NCI-H82 (cell line): ENCODE measurements at places on chromosomes 6 and 20.

DNA sequence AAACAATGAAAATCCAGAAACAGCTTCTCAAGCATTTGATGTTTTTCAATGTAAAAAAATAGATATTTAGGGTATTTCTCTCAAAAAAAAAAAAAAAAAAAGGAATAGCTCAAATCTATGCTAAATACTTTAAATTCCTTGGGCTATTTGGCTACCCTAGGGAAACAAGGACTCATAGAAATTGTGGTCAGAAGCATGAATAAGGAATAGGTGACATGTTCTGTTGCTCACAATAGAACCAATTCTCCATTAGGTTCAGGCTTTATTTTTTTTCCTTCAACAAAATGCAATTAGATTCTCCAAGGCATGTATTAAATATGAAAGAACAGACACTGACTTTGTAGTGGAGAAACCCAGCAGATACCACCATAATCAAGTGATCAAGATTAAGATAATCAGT, 904.3 kb upstream of the FLRT3 start:
- DNase-seq, result no peak

DNA sequence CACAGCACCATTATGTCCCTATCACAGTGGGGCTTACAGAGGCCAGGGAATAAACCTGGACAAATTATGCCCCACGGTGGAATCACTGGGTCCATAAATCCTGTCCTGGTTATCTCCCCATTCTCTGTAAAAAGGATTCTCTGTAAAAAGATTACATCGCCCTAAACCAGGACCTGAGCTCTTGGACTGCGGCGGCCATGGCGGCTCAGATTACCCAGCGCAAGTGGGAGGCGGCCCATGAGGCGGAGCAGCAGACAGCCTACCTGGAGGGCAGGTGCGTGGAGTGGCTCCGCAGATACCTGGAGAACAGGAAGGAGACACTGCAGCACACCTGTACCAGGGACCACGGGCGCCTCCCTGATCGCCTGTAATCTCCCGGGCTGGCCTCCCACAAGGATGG, 8.4 kb upstream of the HLA-A start:
- DNase-seq, result no peak

DNA sequence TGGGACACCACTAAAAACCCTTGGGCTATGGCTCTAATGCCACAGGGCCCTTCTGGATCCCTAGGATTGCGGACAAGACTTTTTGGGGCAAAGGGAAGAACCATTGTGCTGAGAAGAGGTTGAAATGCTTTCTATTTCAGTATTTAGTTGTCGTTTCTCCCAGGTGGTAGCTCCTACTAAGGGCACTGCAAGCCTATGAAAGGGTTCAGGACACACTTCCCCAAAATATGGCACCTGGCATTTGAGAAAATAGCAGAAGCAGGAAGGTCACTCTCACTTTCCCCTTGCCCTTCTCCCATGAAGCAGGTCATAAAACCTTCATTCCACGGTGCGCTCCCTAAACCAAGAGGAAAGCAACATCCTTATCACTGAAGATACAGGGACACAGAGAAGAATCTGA, 125.4 kb upstream of the GPR6 start:
- DNase-seq, result no peak

DNA sequence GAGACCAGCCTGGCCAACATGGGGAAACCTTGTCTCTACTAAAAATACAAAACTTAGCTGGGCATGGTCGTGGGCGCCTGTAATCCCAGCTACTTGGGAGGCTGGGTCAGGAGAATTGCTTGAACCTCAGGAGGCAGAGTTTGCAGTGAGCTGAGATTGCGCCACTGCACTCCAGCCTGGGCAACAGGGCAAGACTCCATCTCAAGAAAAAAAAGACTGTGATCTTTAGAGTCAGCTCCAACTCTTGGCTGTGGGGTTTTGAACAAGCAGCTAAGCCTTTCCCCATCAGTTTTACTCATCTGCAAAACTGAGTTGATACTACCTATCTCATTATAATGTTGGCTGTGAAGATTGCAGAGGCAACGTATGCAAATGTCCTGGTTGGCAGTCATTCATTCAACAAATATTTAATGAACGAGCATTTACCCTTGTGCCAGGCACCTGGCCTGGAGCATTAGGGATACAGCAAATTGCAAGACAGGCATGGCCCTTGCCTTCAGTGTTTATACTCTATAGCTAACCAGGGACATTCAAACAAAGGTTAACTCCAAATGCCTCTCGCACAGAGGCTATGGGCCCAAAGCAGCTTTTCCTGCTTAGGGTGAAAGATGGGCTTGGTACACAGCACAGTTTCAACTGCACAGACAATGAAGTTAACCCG, 37.8 kb downstream of the ILRUN start:
- DNase-seq, result no peak

- no peak for DNase-seq
These were observed 651.3 kb downstream of the KIF16B start for GRCh38 chr20:15921930-15922329.

DNA sequence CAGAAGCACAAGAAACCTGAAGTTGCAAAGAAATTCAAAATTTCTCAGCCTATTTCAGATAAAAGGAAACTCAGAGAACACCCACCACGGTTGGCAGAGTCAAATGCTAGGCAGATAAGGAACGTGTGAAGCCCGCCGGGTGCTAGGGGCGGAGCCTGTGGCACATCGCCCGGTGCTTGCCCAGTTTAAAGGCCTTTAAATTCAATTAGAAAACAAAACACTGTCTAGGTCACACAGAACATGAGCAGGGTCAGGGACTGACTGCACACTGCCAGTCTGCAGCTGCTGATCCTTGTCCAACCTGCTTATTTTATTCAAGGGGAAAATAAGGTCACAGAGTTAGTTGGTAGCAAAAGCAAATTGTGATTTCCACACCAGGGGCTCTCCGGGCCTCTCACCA, 75.8 kb downstream of the PSMG4 start:
- DNase-seq, result peak; percentile 90

DNA sequence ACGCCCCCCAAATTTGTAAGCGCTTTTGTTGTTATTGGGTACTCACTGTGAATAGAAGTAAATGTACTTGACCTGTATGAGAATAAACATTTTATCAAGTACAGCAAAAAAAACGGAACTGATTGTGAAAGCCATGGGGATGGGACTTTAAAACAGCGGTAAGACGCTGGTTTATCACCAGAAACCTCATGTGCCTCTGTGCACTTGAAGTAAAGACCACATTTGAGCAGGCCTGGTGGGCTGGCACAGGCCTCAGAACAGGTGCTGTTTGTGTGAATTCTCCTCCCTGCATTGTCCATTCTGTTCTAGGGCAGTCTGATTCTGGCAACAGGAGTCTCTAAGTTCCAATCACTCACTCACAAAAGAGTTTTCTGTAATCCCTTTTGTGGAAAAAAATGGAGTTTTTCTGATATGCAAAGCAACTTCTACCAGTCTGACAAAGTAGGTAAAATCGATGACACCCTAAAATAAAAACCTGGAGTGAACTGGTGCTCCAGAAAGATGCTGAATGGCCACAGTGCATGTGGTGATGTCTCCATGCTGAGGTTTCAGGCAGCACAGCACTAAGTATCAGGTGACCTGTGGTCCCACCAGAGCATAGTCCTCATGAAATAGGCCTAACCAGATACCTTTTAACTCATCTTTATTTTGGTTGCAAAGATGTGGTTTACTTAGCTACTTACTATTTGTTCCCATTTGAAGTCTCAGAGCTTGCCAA, 53.9 kb downstream of the STX7 start:
- no peak for DNase-seq

DNA sequence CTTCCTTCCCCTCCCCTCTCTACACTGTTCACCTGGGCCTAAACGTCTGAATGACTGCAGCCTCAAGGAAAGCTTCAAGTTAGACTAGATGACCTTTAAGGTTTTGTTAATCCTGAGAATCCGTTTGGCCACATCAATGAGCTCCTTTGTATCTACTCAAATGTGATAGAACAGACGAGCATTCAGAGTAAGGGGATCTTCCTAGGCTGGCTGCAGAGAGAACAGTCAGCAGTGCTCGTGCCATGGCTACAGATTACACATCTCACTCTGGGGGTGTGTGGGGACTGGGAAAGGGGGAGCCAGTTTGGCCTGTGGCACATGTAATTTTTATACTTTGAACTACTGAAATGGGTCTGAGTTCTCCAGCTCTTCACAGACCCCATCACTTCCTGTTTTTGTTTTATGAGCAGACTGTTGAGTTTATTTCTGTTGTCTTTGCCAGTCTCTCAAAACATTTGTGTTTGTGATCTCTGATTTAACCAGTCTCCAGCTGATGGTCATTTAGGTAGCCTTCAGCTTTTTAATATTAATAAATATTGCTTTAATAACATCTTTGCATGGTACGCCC, 50.9 kb downstream of the KCNS1 start:
- no peak for DNase-seq

DNA sequence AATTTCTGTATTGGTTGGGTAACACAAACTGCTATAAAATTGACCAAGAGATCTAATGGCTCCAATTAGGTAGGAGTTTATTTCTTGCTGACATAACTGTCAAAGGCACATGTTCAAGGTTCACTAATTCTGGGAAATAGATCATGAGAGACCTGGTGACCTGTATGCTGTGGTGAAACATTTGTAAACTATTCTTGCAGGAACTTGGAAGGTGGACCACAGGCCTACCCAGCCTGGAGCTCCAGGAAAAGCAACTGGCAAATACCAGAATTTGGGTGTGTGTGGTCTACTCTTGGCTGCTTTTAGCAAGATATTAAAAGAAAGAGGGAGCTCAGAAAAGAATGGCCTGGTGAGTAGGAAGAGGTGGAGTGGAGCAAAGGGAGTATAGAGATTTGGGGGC, 184.6 kb downstream of the QKI start:
- DNase-seq, result no peak

- DNase-seq, result no peak
These were observed 27.5 kb upstream of the LRFN2 start for GRCh38 chr6:40614671-40615070.

GRCh38 chr20:46406986-46407670, 713 bp upstream of the ELMO2 start:
- DNase-seq, result peak; percentile 34

DNA sequence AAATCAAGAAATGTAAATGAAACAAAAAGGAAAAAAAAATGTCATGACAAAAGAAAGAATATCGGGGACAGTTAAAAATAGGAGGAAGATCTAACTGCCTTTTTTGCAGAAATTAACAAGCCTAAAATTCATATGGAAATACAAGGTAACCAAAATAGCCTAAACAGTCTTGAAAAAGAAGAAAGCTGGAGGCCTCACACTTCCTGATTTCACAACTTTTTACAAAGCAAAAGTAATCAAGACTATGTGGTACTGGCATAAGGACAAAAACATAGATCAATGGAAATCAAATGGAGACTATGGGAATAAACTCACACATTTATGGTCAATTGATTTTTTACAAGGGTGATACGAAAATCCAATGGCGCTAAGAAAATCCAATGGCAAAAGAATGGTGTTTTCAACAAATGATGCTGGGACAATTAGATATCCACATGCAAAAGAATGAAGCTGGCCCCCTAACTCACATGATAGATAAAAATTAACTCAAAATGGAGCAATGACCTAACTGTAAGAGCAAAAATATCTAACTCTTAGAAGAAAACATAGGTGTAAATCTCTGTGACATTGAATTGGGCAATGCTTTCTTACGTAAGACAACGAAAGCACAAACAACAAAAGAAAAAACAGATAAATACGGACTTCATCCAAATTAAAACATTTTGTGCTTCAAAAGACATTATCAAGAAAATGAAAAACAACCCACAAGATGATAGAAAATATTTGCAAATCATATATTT, 24.5 kb downstream of the MAP3K5 start:
- no peak for DNase-seq

- DNase-seq, result peak; percentile 92
These were observed 576.4 kb downstream of the HTR1B start for GRCh38 chr6:76886900-76887299.

DNA sequence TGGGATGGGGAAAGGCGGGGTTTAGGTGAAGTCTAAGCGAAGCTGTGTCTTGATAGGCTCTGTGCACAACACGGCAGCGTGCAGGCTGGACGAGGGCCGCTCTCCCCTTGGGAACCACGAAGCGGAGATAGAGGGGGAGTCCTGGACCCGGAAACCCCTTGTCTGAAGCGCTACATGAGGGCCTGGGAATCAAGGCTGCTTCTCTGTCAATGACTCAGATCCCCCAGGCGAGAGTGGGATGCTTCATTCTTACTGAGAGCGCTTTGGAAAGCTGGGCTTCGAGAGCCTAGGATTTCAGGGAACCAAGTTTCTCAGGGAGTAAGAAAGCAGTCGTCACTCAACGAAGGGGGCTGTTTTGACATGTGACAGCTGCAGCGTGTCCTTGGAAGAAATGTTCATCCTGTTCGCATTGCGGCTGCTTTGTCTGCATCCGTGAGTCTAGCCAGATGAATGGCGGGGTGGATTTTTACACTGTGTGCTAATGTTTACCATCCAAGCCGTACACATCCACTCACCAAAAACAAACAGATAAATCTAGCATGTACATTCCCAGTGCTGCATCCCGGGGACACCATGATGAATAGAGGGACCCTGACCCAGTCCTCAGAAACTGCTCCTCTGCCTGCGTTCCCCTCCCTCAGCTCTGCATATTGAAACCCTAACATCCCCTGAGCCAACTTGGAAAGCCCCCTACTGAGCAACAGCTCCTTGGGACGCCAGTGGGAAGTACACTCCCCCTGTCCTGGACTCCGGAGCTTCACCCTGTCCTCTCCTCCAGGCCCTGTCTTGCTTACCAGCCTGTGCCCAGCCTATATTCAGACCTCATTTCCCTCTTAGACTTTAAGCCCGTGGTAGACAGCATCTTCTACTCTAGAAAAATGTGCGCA, 24.5 kb upstream of the RTF2 start:
- peak; percentile 16 for DNase-seq

DNA sequence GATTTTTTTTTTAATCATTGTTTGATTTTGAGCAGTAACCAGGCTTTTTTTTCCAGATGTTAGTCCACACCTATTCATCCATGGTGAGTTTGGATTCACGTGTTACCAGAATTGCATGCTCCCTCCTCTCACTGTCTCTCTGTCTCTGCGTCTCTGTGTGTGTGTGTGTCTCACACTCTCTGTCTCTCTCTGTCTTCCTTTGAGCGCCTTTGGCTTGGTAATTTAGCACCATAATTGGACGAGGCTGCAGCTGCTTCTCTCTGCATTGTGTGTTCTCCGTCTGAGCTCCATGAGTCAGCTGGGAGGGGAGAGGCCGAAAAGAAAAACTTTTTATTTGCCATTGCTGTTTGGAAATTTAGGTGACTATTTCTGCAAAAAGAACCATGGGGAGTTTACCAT, 3.4 kb downstream of the TFAP2B start:
- DNase-seq, result peak; percentile 4
